Esophagus squamous epithelium (tissue), 5 donors: ENCODE measurements at places on chromosomes 7 and 10.

- DNase-seq, result no peak
Observed at GRCh38 chr10:95834406-95834805, 73.4 kb upstream of the CC2D2B start.

- DNase-seq, result no peak
Observed at GRCh38 chr7:6092953-6093354, 61.8 kb downstream of the ANKRD61 start.

DNA sequence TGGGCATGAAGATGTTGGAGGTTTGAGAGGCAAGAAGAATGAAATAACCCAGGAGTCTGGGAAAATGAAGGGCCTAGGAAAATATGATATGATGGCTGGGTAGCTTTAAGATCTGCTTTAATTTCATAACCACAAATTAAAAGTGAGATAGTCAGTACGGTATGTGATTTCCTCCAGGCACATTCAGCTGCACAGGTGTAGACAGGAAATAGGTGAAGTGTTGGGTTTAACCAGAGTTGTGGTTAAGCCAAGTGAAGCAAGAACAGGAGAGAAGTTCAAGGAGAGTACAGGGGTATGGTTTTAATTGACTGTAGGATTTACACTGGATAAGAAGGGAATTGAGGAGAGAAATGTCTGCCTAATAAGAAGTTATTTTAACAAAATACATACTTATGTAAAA lies 2.6 kb downstream of the PNLIPRP3 start:
- DNase-seq, result no peak

DNA sequence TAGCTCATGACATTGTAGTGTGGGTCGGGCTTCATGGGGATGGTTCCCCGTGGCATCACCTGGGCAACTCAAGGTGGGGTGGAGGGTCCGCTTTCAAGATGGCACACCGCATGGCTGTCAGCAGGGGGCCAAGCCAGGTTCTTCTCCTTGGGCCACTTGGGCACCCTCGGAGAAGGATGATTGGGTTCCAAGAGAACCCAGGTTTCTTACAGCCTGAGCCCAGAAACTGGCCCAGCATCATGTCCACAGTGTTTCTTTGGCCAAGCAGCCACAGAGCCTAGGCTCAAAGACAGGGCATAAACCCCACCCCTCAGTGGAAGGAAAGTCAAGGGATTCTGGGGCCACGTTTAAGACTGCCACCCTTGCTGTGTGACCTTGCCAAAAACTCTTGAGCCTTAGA lies 110.6 kb downstream of the PTPN20 start:
- no peak for DNase-seq

DNA sequence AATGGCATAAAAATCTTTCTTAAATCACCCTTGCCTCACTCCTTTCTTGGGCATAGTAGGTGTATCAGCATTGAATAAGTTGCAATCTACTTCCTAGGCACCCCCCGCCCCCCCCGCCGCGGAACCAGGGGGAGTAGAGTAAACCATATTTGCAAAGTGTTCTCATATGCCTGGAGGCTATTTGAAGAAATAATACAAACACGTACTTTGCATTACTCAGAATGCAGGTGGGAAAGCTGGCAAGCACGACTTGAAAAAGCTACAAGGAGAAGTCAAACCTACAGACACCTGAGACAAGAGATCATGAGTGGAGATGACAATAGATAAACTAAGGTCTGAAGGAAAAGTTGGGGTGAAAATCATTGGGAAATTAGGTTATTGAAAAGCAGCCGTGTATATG lies 65.6 kb downstream of the POM121L12 start:
- no peak for DNase-seq

GRCh38 chr10:9051328-9051974 lies 997.0 kb downstream of the GATA3 start:
- DNase-seq, result no peak

- no peak for DNase-seq
Observed at GRCh38 chr10:99435986-99436638, 5.7 kb upstream of the GOT1 start.

DNA sequence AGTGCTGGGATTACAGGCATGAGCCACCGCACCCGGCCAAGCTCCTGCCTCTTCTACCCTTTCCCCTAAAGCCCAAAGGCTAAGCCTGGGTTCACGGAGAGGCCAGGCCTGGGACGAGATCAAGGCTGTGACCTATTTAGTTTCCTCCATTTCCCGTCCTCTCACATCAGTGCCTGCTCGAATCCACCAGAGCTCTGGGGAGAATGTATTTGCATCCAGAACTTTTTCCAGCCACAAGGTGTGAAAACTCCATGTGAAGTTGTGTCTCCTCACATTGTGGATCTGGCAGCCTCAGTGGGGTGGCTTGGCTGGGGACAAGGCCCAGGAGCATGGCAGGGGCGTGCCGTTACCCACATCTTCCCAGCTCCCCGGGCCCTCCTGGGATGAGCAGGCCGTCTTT lies 38.0 kb downstream of the SMKR1 start:
- no peak for DNase-seq

DNA sequence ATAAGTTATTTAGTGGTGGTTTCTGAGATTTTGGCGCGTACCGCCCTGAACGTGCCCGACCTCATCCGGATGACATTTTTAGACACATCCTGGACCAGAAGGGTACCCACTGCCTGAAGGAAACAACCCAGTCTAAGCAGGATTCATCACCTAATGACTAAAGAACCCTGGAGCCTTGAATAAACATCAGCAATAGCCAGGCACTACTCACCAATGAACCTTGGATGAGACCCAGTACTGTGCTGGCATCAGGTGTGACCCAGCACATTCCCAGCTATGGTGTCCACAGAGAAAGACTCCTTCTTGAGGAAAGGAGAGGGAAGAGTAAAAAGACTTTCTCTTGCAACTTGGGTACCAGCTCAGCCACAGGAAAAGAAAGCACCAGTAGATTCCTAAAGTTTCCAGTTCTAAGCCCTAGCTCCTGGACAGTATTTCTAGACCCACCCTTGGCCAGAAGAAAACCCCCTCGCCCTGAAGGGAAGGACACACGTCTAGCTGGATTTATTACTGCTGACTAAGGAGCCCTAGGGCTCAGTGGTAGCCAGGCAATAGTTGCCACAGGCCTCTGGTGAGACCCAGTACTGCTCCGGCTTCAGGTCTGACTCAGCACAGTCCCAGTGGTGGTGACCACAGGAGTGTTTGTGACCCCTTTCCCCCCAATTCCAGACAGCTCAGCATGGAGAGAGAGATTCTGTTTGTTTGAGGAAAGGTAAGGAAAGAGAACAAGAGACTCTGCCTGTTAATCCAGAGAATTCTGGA lies 32.5 kb downstream of the ZNF277 start:
- DNase-seq, result no peak

DNA sequence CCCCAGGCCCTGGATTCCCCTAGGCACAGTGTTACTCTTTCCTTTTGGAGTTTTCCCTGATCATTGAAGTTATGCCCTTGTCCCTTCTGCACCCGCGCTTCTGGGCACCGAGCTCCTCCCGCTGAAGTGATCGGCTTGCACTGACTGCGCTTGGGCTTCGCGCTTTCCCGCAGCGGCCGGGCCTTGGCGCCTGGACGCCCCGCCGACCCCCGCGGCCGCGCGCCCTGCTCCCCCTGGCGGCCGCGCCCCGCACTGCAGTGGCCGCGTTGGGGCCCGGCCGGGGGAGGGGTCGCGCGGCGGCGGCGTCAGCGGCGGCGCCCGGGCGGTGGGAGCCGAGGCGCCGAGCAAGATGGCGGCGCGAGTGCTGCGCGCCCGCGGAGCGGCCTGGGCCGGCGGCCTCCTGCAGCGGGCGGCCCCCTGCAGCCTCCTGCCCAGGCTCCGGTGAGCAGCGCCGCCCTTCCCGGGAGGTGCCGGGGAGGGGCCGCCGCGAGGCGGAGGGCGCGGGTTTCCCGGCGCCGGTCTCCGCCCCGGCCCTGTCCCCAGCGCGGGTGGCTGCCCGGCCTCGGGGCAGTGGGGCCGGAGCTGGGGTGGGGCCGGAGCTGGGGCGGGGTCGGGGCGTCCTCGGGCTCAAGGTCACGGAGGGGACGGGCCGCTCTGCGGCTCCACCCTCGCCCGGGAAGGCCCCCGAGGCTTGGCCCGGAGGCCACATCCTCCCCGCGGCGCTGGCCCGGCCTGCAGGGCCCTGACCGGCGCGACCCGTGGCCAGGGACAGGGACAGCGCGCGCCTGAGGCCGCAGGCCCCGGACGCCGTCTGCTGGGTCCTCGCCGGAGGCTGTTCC lies at the start of gene NIPSNAP2:
TSS of gene NIPSNAP2 (plus strand) at position 325 of the 839 bp plus-strand sequence. CDS start at position 350, 25 bp downstream.
- no peak for DNase-seq

GRCh38 chr10:75211007-75211691 lies 553 bp downstream of the VDAC2 start:
- no peak for DNase-seq

- no peak for DNase-seq
Observed at GRCh38 chr10:19904202-19904661, 88.0 kb downstream of the PLXDC2 start.

GRCh38 chr10:106652279-106652678 lies 512.2 kb downstream of the SORCS1 start:
- no peak for DNase-seq

DNA sequence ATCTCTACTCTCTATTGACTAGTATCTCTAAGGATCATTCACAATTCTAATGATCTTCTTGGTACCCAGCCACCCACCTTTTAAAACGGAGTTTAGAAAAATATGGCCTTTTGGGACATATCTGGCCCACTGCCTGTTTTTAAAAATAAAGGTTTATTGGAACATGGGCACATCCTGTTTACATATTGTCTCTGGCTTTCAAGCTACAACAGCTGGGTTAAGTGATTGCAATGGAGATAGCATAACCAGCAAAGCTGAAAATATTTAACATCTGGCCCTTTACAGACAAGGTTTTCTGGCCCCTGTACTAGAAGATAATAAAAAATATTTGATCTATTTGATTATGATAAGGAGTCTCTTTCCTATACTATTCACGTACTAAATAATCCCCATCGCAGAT lies 232.4 kb upstream of the RHOBTB1 start:
- no peak for DNase-seq
